ENCODE measurements at places on chromosomes 4 and X.

DNA sequence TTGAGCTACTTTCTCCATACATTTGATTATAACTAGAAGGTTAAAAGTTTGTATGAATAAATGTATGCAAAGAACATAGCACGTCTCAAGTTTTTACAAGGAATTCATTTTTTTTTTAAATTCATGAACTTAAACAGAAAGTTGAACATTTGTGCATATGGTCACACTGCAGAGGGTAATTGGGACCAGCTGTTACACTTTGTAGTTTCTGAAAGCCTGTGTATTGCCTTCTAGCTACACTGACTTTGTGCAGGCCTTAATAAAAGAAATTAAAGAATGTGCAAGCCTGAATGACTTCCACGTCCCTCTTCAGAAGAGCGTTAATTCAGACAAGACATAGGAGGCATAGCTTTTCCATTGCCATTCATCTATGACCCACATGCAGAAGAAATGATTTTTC is 153.1 kb upstream of the PCDH18 start:
- peak; percentile 50 for DNase-seq

GRCh38 chr4:167890226-167890625 is 202.1 kb upstream of the ANXA10 start:
- no peak for DNase-seq

- no peak for DNase-seq
Observed at GRCh38 chrX:23637187-23637586, 30.1 kb upstream of the PRDX4 start.

DNA sequence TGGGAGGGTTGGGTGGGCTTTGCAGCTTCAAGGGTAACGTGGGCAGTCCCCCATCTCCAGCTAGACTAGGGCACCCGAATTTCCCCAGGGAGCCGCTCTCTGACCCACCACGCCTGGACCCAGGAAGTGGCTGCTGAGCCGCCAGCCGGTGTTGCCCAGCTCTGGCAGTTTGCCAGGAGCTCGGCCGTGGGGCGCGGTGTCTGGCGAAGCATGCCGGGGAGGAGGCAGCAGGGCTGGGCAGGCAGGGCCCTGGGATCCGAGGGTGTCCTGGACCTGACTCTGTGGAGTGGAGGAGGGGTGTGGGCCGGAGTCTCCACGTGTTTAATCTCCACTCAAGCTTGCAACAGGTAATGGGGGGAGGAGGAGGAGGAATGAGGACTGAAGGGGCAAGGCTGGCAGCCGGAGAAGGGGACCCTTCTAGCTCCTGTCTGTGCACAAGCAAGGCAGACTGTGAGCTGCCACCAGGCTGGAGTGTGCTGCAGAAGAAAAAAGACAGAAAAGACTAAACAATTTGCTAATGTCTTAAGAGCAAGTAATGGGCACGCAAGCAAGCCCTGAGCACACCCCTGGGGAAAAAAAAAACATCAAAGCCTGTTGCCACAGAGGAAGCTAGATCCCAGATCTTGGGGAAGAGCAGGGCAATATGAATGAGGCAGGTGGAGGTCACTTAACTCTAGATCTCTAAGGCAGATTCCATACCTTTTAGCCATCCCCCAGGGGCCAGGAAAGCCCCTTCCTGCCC is 2.4 kb downstream of the LONRF3 start:
- no peak for DNase-seq

Data from fibroblast of skin of back (primary cell).